Right hindlimb (tissue), 1 donor: ENCODE measurements at places on chromosomes 3 and 15.

DNA sequence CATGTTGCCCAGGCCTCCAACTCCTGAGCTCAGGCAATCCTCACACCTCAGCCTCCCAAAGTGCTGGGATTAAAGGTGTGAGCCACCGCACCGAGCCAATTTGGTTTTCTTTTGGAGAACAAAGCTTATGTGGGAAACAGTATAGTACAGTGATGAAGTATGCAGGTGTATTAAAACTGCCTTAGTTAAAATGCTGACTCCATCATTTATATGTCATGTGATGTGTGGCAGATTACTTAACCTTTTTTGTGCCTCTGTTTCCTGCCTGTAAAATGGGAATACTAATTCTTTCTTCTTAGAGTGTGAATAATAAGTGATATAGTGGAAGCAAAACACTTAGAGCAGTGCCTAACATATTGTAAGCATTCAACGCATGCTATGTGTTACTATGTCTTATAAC lies 48.0 kb upstream of the TEX55 start:
- no peak for DNase-seq

GRCh38 chr3:134597390-134597970 lies 53.3 kb downstream of the KY start:
- DNase-seq, result no peak

DNA sequence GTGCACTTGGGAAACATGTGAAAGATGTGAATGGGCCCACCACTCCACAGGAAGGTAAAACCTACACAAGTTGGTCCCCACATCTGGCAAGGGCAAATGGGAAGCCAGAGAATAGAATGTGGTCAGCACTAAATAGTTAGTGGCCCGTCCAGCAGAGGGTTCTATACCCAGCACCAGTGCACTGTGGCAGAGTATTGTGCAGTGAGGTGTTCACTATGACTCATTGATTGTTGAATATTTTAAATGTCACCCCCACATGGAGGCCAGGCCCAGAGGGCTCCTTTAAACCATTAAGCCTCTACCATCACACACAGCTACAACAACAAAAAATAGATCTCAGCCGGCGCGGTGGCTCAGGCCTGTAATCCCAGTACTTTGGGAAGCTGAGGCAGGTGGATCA lies 11.7 kb downstream of the FRMD5 start:
- DNase-seq, result no peak

- DNase-seq, result no peak
These were observed 6.0 kb downstream of the CCDC12 start for GRCh38 chr3:46970391-46971091.

GRCh38 chr3:113143353-113143752 lies 68.0 kb upstream of the BOC start:
- no peak for DNase-seq

GRCh38 chr3:127590282-127590592 lies 296 bp downstream of the TPRA1 start:
- no peak for DNase-seq
